Dorsolateral prefrontal cortex (tissue), 122 donors: ENCODE measurements at places on chromosomes 5 and 9.

DNA sequence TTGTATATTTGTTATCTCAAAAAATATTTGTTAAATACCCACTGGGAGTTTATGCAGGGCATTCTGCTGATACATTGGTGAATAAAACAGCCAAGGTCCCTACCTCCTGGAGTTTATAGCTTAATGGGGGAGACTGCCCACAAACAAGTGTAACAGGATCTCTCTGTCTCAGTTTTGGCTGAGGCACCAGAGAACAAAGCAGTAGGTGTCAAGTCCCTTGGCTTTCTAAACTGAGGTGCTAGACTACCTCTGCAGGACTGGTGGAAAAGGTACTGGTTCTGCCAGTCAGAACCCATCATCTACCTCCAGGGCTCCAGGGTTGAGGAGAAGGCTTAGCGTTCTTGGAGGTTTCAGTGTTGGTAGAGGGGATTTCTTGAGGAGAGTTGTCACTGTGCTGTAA lies 188.4 kb upstream of the ELL2 start:
- DNase-seq, result no peak

DNA sequence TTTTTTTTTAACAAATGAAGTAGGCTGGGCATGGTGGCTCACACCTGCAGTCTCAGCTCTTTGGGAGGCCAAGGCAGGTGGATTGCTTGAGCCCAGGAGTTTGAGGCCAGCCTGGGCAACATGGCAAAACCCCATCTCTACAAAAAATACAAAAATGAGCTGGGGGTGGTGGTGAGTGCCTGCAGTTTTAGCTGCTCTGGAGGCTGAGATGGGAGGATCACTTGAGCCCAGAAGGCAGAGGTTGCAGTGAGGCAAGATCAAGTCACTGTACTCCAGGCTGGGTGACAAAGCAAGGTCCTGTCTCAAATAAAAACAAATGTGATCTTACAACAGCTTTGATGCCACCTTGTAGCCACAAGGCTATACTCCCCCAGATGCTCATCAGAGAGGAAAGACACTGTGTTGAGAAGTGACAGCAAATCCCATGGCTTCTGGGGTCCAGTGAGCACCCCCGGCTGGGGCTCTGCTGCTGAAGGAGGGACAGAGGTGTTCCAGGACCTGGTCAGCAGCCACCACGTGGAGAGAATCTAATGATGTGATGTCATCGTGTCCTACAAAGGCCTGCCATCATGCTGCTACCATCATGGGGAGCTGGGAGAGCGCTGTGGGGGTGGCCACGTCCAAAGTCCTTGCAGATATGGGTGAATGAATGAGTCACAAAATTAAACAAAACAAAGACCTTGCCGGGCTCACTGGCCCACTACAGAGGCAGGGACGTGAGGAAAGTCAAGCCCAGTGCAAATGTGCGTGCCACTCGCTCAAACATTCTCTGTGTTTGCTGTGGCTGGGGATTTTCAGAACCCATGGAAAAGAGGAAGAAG lies 60.7 kb downstream of the PRRT1B start:
- no peak for DNase-seq

DNA sequence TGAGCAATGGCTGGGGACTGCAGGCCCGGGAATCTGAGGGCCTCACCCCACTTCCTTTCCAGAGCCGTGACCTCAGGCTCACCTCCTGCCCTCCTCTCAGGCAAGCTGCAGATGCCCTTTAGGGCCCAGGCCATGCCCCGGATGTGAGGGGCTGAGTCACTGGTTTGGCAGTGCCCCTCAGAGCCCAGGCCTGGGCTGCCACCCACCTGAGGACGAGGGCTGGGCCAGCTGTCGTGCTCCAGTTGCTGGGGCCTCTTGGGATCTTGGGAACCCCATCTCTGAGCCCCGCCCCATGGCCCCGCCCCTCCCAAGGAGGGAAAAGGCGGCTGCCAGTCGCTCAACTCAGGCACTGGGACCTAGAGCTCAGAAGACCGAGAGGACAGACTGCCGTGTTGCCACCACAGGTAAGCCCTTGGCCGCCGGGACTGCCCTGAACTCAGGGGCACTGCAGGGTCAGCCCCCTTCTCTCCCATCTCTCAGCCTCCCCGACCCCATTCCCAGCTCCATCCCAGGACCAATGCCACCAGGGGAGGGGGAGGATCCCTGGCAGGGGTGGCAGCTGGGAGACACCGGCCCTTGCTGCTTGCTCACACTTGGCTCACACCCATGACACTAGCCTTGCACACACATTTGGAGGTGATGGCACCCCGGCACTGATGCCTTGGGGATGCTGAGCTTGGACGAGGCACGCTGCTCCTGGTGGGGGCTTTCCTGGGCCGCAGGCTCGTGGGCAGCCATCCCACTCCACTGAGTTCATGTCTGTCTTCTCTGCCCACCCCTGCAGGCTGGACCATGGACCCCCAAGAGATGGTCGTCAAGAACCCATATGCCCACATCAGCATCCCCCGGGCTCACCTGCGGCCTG lies at the start of gene CYSRT1:
Gene CYSRT1 (plus strand): TSS at position 345 of the 865 bp plus-strand sequence. CDS start 448 bp downstream, at position 793.
- no peak for DNase-seq

GRCh38 chr9:75812141-75812540 lies 78.3 kb upstream of the PCSK5 start:
- DNase-seq, result no peak

DNA sequence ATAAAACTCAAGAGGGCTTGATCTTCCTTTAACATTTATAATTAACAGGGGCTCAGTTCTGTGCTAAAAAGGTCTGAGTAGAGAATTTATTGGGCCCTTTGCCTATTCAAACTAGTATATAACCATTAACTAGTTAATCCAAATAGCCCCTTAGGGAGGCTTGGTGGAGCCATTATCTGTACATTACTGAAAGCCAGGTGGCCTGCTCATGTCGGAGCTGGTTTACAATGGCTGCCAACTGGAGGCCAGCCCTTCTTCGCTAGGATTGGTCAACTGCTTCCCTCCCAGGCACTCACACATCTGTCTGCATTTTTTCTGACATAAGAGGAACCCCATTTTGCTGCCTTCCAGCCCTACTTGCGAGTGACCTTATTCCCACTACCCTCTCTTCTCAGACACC lies 30.4 kb upstream of the NDFIP1 start:
- no peak for DNase-seq

DNA sequence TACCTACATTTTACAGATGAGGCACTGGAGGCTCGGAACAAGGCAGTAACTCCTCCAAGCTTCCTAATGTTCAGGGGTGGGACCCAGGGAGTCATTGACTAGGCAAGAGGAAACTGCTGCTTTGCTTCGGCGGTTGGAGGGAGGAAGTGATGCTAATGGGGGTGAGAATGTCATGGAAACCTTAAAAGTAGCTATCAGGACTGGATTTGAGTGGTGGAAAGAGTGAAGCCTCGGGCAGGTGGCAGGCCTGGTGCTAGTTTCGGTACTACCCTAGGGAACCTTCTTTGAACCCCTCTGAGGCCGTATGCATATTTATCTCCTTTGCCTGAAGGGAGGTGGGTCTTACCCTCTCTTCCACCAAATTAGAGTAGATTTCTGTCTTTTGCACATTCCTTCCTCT lies 1.6 kb downstream of the BSPRY start:
- no peak for DNase-seq

GRCh38 chr9:107922260-107922659 lies 432.7 kb upstream of the KLF4 start:
- DNase-seq, result no peak

DNA sequence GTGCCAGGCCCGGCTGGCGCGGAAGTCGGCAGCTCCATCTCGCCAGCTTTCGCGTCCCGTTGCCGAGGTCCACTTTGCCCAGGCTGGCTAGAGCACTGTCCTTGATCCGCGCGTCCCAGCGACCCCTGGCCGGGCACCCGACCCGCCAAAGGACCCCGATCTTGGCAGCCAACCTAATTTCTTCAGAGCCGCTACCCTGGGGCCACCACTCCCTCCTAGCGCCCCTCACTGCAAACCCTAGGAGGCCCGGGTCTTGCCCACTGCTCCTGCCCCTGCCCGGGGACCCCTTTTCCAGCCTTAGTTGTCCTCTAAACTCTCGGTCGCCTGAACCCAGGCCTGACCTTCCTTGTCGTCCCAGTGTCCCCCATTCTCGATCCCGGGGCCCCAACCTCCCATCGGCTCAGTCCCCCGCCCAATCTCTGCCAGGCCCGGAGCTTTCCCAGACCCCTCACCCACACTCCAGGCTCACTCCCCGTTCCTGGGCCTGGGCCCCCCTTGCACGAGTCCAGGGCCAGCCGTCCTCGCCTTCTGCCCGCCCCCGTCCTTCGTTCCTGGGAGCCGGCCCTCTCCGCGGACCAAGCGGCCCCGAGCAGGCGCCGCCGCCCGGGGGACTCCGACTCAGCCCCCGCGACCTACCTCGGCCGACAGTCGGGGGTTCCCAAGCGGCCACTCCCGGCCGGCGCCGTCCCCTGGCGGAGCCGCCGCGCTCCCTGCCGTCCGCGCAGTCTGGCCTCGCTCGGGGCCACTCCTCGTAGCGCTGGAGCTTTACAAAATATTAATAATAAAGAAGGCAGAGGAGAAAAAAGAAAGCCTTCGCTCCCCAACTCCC lies 701 bp upstream of the LMX1B start:
- DNase-seq, result no peak

DNA sequence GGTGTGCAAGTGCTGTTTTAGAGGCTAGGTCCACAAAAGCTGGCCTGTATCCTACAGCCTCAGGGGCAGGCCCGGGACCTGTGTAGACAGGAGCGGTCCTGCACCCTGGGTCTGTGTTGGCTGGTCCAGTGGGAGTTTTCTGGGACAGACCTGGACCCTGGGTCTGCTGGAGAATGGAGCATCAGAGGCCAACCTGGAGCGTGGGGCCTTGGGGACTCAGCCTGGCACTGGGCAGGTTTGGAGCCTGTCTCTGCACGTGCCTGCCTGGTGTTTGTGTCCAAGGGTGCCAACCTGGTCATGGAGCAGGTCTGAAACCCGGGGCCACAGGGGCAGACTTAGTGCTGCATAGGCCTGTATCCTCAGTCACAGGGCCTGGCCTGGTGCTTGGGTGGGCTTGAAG lies 45.8 kb downstream of the SRFBP1 start:
- no peak for DNase-seq

- DNase-seq, result no peak
Measured at GRCh38 chr5:78699552-78700153, 51.1 kb upstream of the LHFPL2 start.

DNA sequence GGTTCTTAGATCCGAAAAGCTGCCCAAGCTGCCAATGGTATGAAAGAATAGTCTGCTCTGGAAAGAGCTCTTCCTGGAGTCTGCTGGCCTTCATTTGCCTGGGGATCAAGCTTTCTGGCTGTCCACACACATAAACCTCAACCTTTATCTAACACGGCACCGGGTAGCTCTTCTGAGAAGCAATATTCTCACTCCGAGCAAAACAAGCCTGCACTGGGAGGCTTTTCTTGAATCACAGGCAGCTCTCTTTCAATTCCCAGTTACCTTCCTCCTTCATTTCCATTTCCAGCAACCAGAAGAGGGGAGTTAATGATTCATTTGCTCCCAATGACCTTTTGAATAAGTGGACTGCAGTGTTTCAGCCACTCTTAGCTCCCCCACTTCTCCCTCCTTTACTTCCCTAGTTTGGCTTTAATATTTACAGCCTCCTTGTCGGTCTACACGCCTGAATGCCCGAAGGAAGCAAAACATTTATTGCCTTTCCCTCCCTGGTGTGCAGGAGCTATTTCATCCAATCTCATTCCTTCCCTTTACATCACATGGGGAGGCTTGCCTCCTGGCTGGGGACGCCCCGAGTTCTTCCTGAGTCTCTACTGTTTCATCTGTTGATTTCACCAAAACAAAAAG lies 187.1 kb downstream of the ARHGEF28 start:
- no peak for DNase-seq
